ENCODE measurements at places on chromosomes 1 and 21.
A peak's percentile ranks its signal among the peaks of the same experiment; 100 is the strongest.

- peak; percentile 66 for DNase-seq
Measured at GRCh38 chr21:43611598-43612369, 47.5 kb downstream of the HSF2BP start.

GRCh38 chr1:170326186-170326585 lies 180.4 kb downstream of the NTMT2 start:
- no peak for DNase-seq

GRCh38 chr1:179929955-179930798 lies 24.4 kb upstream of the CEP350 start:
- DNase-seq: no peak

- DNase-seq: no peak
Measured at GRCh38 chr1:63199706-63200335, 122.5 kb upstream of the FOXD3 start.

DNA sequence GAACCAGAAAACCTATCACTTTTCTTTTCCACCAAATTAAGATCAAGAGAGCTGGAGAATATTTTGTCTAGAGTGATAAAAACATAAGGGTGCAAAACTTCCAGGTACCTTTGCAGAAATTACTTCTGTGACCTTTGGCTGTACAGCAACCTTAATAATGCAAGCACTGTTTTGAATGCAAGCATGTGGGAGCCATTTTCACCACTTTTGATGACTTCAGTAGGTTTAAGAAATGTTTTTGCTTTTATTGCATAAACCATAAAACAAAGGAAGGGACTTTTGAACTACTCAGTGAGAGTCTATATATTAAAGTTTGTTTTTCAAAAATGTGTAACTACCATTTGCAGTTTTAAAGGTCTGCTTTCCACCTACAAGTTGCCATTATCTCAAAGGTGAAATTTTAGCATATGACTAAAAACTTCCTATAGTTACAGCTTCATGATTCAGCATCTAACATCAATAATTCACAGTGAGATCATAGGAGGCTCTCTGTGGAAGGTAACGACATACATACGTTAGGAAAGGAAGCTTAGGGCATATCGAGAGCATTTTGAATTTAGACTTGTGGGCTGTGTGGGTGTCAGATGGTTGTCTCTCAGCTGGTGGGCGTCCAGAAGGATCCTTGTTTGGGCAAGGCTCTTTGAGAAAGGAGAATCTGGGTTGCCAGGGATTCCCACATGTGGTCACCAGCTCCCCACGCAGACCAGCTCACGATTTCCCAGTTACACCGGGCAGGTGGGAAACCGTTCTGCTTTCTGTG lies 1.1 kb upstream of the GADD45A start:
- peak; percentile 27 for DNase-seq

All from GM10248 (cell line).